SW 1271 (cell line): ENCODE measurements at places on chromosomes 11 and 22.

GRCh38 chr11:61897387-61898246, 6.3 kb upstream of the FADS3 start:
- DNase-seq, result no peak

DNA sequence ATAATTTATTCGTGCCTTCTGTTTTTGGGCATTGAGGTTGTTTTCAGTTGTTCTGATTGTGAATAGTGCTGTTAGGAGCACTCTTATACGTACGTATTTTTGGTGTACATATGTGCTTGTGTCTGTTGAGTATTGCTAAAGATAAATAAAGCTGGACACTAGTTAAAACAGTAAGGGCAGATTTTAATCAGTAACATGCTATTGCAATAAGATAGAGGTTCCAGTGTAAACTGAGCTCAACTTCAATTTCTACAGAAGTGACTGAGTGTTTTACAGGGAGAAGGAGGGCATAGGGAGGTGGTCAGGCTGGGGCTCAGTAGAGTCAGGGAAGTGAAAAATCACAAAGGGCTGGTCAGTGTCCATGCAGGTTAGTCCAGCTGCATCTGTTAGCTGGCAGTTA, 76.0 kb upstream of the PARVA start:
- no peak for DNase-seq

- DNase-seq, result no peak
Measured at GRCh38 chr11:73907191-73907590, 30.4 kb downstream of the PAAF1 start.

DNA sequence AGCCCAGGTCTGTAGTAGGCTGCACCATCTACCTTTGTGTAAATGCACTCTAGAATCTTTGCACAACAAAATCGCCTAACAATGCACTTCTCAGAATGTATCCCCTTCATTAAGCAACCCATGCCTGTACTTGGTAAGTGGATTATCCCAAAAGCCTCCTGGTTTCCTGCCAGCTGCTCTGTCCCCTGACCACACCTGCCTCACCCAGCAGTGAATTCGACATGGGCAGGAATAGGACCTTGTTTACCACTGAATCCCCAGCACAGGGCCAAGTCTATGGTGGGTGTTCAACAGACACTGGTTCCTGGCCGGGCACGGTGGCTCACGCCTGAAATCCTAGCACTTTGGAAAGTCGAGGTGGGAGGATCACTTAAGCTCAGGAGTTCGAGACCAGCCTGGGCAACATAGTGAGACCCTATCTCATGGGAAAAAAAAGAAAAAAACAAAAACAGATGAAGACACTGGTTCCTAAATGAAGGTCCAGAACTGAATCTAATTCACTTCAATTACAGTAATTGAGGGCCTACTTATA, 5.1 kb upstream of the SYCE3 start:
- no peak for DNase-seq

GRCh38 chr11:76844511-76844910, 16.2 kb upstream of the ACER3 start:
- DNase-seq, result no peak

- DNase-seq, result no peak
Measured at GRCh38 chr11:109984634-109985289, 108.4 kb upstream of the ZC3H12C start.

DNA sequence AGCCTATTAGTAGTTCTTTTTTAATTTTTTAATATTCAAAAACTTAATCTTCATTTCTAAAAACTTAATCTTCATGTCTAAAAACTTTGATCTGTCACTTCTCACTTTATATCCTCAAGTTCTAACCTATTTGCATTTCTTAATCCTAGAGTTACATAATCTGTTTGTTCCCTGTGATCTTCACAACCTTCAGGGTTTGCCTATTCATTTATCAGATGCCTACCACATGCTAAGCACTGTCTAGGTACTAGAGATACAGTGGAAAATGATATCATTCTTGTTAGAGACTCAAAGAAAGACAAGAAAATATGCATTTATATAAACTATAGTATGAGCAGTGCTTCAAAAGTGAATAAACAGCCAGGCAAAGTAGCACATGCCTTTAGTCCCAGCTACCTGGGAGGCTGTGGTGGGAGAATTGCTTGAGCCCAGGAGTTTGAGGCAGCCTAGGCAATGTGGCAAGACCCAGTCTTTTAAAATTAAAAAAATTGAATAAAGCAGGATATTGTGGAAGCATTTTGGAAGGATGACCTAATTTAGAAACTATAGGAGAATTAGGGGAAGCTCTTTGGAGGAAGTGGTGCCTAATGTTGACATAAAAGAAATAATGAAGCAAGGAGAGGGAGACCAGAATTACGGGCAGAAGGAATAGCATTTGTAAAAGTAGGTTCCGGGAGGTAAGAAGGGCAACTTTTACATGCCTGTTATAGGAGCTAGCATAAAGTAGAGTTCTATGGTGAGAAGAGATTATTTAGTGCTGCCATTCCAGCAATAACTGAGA, 54.4 kb upstream of the GRK2 start:
- no peak for DNase-seq

- DNase-seq, result no peak
Measured at GRCh38 chr22:27676545-27677213, 124.9 kb downstream of the MN1 start.
